ENCODE measurements at places on chromosomes 6 and 20. TPM values are rescaled to one million over a fixed set of nuclear protein-coding genes. Genes with fewer than 3 reads are reported as not detected.

Gene GDAP1L1
- not detected for total RNA-seq

GRCh38 chr6:74971633-74972032 is 234.2 kb downstream of the COL12A1 start:
- no peak for DNase-seq

GRCh38 chr6:156423075-156423474 is 354.1 kb upstream of the ARID1B start:
- DNase-seq = no peak

GRCh38 chr6:128493877-128494276 is 26.5 kb downstream of the PTPRK start:
- no peak for DNase-seq

GRCh38 chr20:4581838-4582237 is 139.9 kb upstream of the PRND start:
- no peak for DNase-seq
